Stimulated activated CD4-positive, alpha-beta T cell treated with anti-CD3 and anti-CD28 coated beads, TNF-alpha, amount 100 ng/mL, for 24 hours (primary cell): ENCODE measurements at places on chromosomes 5 and 9.

GRCh38 chr5:129820-130219 lies 37.9 kb downstream of the PLEKHG4B start:
- DNase-seq, result no peak

GRCh38 chr5:16406630-16407029 lies 59.0 kb downstream of the ZNF622 start:
- DNase-seq, result no peak

- no peak for DNase-seq
Observed at GRCh38 chr9:86822006-86822801, 125.1 kb downstream of the GAS1 start.

GRCh38 chr9:98312365-98312764 lies 56.9 kb upstream of the TBC1D2 start:
- no peak for DNase-seq

GRCh38 chr5:175840050-175840841 lies 31.1 kb upstream of the CPLX2 start:
- DNase-seq, result no peak

DNA sequence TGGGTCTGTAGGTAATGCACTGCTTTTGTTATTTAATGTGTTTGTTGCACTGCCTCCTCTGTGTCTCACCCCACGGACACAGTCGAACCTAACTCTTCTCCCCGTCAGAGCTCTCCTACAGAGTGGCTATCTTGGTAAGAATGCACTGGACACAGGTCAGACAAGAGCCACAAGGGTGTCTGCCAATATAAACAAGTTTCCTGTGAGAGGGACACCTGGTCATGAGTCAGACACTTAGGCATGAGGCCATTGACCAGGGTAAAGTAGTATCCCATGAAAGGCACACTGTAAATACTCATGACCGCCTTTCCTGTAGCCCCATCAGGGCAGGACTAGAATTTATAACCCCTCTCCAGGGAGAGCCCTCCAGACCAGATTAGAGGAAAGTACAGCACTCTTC lies 115.5 kb downstream of the SLC12A2 start:
- no peak for DNase-seq

- no peak for DNase-seq
Observed at GRCh38 chr9:94010980-94011533, 55.9 kb upstream of the BARX1 start.

- no peak for DNase-seq
Observed at GRCh38 chr9:111106202-111106601, 67.9 kb upstream of the LPAR1 start.
